ENCODE measurements at places on chromosomes 16 and 17. TPM values are rescaled to one million over a fixed set of nuclear protein-coding genes. Genes with fewer than 3 reads are reported as not detected.

Gene LGALS9B
- not detected for total RNA-seq

Gene MIEF2
- total RNA-seq: 25.7 TPM

Gene NPIPA3
- total RNA-seq: 1.2 TPM

Gene TOM1L1
- total RNA-seq: 108 TPM

GRCh38 chr17:40177275-40177874 lies at the start of gene RAPGEFL1:
TSS of gene RAPGEFL1 (plus strand) at chr17:40177470. CDS start at chr17:40177862, 392 bp downstream.
- H3K36me3 ChIP-seq: peaks cover 6% of the 10 kb centered on the region
- H3K27ac ChIP-seq: no peak within 1 kb of the TSS
- H3K4me3 ChIP-seq: peak within 1 kb of the TSS; percentile 27
- H3K4me1 ChIP-seq: peaks cover 4% of the 10 kb centered on the region
- peak; percentile 83 for DNase-seq
- H3K27me3 ChIP-seq: no peaks in the 10 kb centered on the region

DNA sequence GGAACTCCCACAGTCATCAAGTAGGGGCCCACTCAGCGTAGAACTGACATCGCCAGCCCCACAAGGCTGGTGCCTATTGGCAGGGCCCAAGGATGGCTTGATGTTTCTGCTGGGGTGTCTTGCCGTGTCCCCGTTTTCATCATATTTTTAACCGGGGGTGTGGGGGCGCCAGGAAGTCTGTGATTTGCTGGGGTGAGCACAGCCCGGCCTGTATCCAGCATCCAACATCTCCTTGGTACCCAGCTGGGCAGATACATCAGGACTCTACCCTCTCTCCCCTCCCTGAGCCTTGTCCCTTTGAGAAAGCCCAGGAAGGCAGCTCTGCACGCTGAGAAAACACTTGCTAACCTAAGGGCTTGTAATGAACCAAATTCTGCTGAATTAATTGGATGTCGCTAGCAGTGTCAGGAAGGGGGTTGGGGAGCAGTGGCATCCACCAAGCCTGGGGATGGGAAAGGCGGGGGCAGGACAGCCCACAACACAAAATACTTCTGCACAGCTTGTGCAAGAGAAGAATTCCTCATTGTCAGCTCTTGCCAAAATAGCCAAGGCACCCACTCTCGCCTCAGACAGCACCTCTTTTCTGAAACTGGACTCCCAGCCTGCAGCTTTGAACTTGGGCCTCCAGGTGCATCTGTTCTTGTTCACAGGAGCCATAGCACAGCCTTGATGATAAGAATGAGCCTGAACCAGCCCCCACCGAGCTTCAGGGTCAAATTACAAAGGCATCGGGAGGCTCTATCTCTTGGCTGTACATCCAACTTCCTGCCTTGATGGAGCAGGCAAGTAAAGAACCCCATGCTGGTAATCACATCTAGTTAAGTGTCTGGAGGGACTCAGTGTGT lies 63.7 kb upstream of the LYRM9 start:
- no peak overlapping the region for H3K27ac ChIP-seq
- H3K36me3 ChIP-seq: no peaks in the 10 kb centered on the region
- peaks cover 20% of the 10 kb centered on the region for H3K4me1 ChIP-seq
- H3K27me3 ChIP-seq: no peaks in the 10 kb centered on the region

- no peak for DNase-seq
- no peaks in the 10 kb centered on the region for H3K36me3 ChIP-seq
- H3K27me3 ChIP-seq: no peaks in the 10 kb centered on the region
- no peak overlapping the region for H3K27ac ChIP-seq
- H3K4me1 ChIP-seq: peaks cover 9% of the 10 kb centered on the region
These were observed 9.5 kb upstream of the ZNF750 start for GRCh38 chr17:82849076-82849945.

DNA sequence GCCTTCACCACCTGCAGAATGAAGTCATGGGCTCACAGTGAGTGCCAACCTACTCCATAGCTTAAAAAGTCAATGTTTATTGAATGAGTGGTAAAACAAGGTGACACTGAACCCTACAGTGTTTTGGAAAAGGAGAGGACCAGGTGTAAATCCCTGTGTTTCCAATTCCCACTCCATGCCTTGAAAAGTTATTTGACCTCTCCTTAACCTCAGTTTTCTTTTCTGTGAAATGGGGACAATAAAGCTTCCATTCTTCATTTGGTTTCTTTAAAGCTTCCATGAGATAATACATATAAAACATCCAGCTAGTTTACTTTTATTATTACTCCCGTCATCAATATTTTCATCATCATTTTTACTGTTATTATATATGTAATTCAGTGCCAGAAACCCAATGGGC lies 48.0 kb upstream of the ACSM2B start:
- no peaks in the 10 kb centered on the region for H3K36me3 ChIP-seq
- H3K27ac ChIP-seq: no peak overlapping the region
- H3K27me3 ChIP-seq: no peaks in the 10 kb centered on the region
- no peak for DNase-seq

GRCh38 chr16:22933173-22933572 lies 119.2 kb downstream of the HS3ST2 start:
- no peak for DNase-seq
- no peak overlapping the region for H3K4me3 ChIP-seq
- H3K27me3 ChIP-seq: no peaks in the 10 kb centered on the region
- no peaks in the 10 kb centered on the region for H3K36me3 ChIP-seq
- H3K27ac ChIP-seq: no peak overlapping the region

DNA sequence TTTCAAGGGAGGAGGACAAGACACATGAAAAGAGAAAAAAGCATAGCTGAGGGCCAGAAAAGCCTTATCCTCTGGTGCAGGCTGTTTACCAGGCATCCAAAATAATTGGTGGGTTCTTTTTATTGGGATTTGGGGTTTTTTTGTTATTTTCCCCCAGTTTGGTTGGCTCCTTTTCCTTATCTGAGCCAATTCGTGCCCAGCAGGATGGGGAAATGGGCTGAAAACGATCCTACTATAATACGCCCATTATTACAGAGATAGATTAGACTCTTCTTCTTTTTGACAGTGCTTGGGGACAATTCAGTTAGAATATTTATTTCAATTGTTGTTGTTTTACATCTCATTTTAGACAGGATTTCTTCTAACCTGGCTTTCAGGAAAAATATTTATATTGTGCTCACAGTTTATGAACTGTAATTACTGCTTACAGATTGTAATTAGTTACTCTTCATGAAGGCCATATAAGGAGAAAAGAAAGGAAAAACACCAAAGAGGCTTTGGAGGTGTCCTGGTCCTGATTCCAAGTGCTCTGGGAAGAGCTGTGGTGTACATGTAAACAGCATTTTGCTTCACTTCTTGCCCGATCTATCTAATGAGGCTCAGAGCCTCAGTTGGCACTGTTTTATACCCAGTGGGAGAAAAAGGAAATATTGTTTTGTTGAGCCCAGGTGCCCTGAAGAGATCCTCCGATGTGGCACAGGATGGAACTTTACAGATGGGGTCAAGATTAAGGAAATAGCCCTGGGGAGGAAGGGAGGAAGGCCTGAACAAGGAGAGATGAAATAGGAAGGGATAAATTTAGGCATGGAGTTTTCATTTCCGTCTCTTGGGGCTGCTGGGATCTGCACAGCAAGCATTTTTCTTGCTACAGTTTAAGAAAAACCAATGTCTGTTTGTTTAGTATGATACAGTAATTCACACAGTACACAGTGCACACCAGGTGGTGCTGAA lies 611 bp upstream of the ANKRD40 start:
- peak overlapping the region; percentile 98 for H3K27ac ChIP-seq
- H3K4me1 ChIP-seq: peaks cover 32% of the 10 kb centered on the region
- no peaks in the 10 kb centered on the region for H3K27me3 ChIP-seq

DNA sequence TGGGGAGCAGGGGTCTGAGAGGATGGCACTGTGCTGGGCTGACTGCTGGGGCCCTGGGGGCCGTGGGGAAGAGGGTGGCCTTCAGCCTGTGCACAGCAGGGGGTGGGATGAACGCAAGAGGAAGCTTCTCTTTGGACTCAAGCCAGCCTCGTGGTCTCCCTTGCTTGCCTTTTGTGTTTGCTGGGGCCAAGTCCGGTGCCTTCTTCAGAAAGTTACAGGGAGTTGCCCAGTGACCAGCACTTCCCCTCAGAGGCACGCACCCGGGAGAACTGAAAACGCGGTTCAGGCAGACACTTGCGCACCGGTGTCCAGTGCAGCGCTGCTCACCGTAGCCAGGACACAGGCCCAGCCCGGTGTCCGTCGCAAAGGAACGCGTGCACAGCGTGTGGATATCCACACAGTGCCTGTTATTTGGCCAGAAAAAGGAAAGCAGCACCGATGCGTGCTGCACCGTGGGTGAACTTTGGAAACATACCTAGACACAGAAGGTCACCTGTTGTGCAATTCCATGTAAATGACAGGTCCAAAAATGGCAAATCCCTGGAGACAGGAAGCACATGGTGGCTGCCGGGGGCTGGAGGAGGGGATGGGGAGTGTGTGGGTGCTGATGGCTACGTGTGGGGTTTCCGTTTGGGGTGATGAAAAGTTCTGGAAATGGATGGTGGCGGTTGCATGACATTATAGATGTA lies 29.4 kb upstream of the NUDT16L1 start:
- peaks cover 28% of the 10 kb centered on the region for H3K36me3 ChIP-seq
- no peak overlapping the region for H3K4me3 ChIP-seq
- H3K27ac ChIP-seq: peak overlapping the region; percentile 43
- peaks cover 39% of the 10 kb centered on the region for H3K4me1 ChIP-seq
- H3K27me3 ChIP-seq: no peaks in the 10 kb centered on the region

DNA sequence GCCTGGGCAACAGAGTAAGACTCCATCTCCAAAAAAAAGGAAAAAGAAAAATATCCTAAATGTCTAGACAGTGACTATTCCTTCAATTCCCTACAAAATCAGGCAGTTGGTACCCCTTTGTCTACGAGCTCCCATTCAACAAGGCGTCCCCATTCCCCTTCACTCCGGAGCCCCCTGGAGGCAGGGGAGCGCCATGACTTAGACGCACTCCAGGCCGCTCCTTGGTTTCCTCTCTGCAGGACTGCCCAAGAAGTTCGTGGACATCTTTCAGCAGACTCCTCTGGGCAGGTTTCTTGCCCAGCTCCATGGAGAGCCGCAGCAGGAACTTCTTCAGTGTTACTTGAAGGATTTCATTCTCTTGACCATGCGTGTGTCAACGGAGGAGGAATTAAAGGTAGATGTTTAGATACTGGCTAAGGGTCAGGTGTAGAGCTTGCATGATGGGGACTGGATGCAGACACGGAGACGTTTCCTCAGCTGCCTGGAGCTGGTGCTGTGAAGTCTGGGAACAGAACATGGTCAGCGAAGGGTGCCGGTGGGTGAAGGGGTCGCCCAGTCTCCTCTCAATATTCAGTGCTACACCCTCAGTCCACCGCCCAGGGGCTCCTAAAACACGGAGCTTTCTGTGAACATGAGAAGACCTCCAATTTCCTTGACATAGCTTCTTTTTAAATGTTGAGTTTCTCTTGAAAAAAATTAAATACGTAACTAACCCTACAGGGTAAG lies 53.3 kb upstream of the ENDOV start:
- no peaks in the 10 kb centered on the region for H3K27me3 ChIP-seq
- DNase-seq: no peak
- H3K27ac ChIP-seq: no peak overlapping the region
- H3K4me1 ChIP-seq: no peaks in the 10 kb centered on the region
- peaks cover 95% of the 10 kb centered on the region for H3K36me3 ChIP-seq

DNA sequence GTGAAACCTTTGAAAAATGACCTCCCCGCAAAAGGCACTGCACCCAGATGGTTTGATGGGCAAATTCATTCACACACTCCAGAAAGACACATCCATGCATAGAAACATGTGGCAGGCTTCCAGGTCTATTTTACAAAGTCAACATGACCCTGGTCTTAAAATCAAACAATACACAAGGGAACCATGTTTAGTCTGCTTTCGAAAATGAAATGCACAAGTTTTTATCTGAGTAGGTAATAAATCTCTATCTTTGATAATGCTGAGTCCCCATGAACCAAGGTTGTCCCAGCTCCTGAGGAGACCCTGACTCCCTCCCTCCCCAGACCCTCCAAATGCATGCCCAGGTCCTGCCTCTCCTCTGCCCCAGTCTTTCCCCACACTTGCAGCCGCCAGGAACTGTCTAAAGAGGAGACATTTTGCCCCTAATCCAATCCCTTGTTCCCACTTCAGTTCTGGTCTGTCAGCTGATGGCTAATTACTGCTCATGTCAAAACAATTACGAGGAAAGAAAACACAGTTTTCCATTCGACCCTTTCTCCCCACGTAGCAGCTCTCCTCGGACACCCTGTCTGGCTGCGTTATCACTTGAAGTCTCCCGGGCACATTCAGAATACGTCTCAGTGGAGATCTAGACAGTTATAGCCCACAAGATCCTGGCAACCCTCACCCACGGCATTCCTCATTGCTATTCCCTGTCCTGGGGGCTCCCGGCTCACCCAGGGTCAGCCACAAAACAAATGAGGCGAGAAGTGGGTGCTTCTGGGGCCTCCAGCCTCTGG lies 68.8 kb upstream of the RCVRN start:
- no peak for DNase-seq
- H3K27ac ChIP-seq: no peak overlapping the region
- H3K4me1 ChIP-seq: peaks cover 2% of the 10 kb centered on the region
- H3K27me3 ChIP-seq: no peaks in the 10 kb centered on the region
- no peaks in the 10 kb centered on the region for H3K36me3 ChIP-seq

- H3K27me3 ChIP-seq: no peaks in the 10 kb centered on the region
- no peak overlapping the region for H3K4me3 ChIP-seq
- H3K27ac ChIP-seq: no peak overlapping the region
- H3K36me3 ChIP-seq: no peaks in the 10 kb centered on the region
These were observed 1.7 kb downstream of the EMP2 start for GRCh38 chr16:10578474-10579316.

DNA sequence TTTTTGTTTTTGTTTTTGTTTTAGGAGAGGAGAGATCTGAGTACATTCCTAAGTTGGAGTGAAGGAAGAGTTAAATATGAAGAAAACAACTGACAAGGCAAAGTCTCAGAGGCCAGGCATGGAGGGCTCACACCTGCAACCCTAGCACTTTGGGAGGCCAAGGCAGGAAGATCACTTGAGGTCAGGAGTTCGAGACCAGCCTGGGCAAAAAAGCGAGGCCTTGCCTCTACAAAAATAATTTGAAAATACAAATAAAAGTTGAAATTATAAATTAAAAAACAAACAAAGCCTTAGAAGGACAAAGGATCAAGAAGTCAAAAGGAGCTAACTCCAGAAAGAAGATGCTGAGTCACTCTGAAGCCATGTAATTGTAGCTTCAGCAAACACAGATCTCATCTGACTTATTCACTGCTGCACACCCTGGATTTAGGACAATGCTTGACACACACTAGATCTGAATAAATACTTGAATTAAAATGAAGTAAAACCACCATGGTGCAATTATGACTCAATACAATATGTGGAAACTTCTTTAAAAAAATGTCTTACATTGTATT lies 9.1 kb downstream of the CEP20 start:
- H3K27ac ChIP-seq: peak overlapping the region; percentile 44
- DNase-seq: no peak
- H3K4me1 ChIP-seq: peaks cover 14% of the 10 kb centered on the region

GRCh38 chr16:74736531-74737157 lies 36.0 kb upstream of the MLKL start:
- H3K27ac ChIP-seq: no peak overlapping the region
- no peaks in the 10 kb centered on the region for H3K27me3 ChIP-seq
- H3K4me1 ChIP-seq: no peaks in the 10 kb centered on the region
- DNase-seq: no peak
- H3K36me3 ChIP-seq: no peaks in the 10 kb centered on the region

- H3K4me1 ChIP-seq: no peaks in the 10 kb centered on the region
- H3K36me3 ChIP-seq: no peaks in the 10 kb centered on the region
- no peaks in the 10 kb centered on the region for H3K27me3 ChIP-seq
- no peak for DNase-seq
- no peak overlapping the region for H3K27ac ChIP-seq
These were observed 284.6 kb upstream of the KIF2B start for GRCh38 chr17:53538129-53538617.

- no peak overlapping the region for H3K27ac ChIP-seq
- no peaks in the 10 kb centered on the region for H3K27me3 ChIP-seq
- DNase-seq: peak; percentile 57
- H3K36me3 ChIP-seq: no peaks in the 10 kb centered on the region
These were observed 1.3 kb downstream of the GJD3 start for GRCh38 chr17:40363111-40363827.

All from thyroid gland (tissue), 4 donors.